ENCODE measurements at places on chromosomes 5 and 9.

- peak; percentile 45 for DNase-seq
Measured at GRCh38 chr9:1522219-1522767, 472.1 kb downstream of the DMRT2 start.

DNA sequence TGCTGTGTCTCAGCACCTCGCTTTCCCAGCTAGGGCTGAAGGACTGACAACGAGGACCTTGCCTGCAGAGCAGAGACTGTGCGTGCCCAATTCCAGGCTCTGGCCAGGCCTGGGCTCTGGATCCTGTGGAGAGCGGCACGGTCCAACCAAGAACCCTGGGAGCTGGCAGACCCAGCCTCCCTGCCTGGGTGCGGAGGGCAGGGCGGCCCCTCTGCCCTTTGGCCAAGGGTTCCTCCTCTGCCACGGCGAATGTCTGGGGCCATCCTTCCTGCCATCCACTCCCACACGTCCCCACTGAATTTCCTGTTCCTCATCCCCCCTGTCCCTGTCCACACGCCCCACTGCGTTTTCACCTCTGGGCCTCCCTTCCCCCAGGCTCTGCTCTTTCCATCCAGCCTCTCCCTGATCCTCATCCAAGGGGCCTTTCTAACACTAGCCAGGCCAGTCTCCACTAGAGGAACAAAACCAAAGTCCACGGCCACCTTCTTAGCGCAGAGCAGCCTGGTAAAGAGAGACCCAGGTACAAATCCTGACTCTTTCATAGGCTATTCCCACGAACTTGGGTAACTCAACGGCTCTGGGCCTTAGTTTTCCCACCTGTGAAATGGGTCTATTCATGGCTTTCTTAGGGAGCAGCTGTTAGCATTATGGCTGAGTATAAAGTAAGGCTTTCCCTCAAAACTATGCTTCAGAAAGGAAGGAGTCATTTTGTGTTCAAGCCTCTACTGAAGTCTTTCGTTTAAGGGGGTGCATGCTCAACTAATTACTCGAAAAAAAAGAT is 95.5 kb upstream of the PHYKPL start:
- DNase-seq = no peak

GRCh38 chr5:58357121-58357520 is 102.8 kb downstream of the PLK2 start:
- no peak for DNase-seq

DNA sequence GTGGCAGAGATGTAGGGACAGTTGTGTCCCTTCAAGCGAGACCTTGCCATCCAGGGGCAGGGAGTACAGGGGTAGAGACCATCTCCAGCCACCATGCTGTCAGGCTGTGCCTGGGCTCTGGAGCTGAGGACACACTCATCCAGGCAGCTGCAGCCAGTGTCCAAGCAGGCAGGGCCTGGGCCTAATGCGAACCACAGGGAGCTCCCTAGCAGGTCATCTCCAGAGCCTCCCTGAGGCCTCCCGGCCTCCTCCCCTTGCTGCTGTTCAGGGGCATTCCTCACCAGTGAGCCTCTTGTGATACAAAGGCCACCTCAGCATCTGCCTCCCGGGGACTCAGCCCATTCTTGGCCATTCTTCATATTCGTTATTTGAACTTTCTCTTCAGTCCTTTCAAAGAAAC is 35.0 kb downstream of the TPPP start:
- no peak for DNase-seq

GRCh38 chr9:13607481-13608441 is 328.3 kb upstream of the MPDZ start:
- no peak for DNase-seq

DNA sequence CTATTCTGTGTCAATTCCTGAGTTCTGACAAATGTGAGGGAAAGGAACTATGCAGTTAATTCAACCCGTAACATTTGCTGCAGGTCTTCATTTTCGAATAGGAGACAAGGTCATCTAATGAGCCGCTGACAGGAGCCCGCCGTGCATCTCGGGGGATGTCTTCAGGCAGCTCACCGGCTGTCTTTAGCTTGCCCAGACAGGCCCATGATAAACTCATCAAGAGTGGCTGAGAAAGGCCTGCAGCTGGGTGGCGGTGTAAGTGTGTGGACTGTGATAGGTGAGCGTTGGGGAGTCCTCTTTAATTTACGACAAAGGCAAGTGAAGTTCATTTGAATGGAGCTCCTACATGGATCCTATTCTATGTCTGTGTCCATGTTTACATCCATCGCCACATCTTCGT is 190.5 kb downstream of the ADCY2 start:
- no peak for DNase-seq

GRCh38 chr5:4411664-4412063 is 728.5 kb upstream of the ADAMTS16 start:
- no peak for DNase-seq

- DNase-seq = peak; percentile 59
Measured at GRCh38 chr9:25964239-25964638, 286.0 kb upstream of the TUSC1 start.

DNA sequence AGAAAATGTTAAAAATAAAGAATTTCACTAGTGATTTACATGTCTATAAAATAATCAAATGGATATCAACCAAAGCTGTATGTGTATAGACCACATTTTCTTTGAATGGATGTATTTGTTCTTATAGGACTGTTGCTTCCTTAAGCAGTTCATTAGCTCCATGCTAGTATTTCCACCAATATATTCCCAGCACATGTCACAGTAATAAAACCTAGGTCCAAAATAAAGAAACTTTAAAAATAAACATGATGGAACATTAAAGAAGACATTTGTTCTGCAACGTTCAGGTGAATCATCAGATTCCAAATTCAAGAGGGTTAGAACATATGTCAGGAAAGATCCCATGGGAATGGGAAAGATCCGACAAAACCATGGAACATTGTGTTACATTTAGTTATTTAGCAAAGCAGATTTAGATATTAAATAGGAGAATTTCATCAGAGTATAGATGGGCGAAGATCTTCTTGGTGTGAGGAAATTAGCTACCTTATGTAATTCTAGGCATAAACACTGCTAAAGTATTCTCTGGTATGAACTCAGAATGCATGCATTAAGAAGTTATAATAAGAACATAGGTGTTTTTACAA is 490.7 kb downstream of the CDH18 start:
- DNase-seq = no peak

DNA sequence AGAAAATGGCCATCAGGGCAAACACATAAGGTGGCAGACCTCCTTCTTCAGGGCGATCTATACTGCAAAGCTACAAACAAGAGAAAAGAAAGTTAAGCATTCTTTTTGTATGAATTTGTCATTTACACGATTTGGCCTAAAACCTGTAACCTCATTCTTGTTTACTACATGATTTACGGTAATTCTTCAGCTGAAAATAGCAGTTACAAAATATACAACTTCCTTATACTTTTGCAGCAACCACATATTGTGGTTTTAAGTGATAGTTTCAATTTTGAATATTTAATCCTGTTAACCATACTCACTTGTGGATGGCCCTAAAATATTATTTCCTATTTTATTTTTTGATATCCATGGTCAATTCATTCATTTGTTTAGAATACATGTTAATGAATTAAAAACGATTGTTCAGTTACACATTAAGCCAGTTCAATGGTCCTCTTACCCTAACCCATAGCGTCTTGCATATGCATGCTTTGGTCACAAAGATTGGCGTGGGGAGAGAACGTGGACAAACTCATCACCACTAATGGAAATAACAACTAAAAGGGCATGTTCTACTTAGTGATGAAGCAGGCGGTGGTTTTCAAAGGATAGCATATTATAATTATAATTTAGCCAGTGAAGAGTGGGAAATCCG is 16.6 kb downstream of the TUT7 start:
- peak; percentile 44 for DNase-seq

DNA sequence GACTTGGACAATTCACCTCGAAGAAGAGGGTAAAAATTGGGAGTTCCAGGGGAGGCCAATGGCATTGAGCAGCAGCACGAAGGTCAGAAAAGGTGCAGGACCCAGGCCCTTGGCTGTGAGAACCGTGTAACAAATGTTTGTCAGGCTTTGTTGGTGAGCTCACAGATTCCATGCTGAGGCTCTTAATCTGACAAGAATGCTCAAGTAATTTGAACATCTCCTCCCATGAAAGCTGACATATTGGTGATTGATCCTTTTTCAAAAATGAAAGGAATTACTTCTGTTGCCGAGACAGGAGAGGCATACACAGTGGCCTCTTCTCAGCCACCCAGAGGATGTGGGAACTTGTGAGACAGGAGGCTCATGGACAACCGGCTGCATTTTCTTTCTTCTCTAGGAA is 11.6 kb downstream of the RAI14 start:
- DNase-seq = no peak

GRCh38 chr5:134242146-134242545 is 16.3 kb upstream of the PPP2CA start:
- DNase-seq = peak; percentile 41

GRCh38 chr9:92947268-92948037 is at the start of gene FGD3:
Gene FGD3, plus strand, starts transcription at chr9:92947523. Its CDS starts 28,734 bp downstream, at chr9:92976257.
- no peak for DNase-seq

DNA sequence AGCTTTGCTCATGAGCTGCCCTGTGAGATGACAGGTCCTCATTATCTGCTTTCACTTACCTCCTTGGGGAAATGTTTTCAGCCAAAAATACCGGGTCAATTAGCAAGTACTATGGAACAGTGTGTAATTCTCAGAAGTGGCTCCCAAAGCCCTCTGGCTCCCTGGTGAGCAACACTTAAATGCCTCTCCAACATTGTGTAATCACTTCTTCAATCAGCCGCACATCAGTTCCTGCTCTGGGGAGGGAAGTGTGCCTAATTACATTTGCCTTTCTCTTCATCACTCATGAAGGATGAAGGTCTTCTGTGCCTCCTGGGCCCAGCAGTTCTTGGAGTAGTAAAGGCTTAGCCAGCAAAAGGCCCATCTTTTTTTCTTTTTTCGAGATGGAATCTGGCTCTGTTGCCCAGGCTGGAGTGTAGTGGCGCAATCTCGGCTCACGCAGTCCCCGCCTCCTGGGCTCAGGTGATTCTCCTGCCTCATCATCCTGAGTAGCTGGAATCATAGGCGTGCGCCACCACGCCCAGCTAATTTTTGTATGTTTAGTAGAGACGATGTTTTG is 23.1 kb downstream of the NIM1K start:
- no peak for DNase-seq

- peak; percentile 34 for DNase-seq
Measured at GRCh38 chr5:88979244-88979643, 96.3 kb upstream of the MEF2C start.

DNA sequence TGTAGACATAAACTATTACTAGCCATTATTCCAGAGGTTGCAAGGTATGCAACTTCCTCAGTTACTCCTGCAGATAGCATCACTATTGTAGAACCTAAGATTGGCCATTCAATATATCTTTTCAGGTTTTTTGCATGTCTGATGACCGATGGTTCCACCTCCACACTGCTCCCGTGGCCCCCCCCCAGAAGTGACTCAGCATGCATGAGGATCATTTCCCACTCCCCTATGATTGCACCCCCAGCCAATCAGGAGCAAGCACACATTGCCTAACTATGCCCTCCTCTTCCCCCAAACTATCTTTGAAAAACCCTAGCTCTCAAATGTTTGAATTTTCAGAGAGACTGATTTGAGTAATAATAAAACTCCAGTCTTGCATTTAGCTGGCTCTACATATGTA is 601.4 kb upstream of the TLE4 start:
- DNase-seq = no peak

- no peak for DNase-seq
Measured at GRCh38 chr9:34377404-34377746, 677 bp upstream of the MYORG start.

- no peak for DNase-seq
Measured at GRCh38 chr5:68459093-68459809, 243.7 kb downstream of the PIK3R1 start.

GRCh38 chr5:65102976-65103711 is 334.4 kb downstream of the CWC27 start:
- DNase-seq = peak; percentile 81

DNA sequence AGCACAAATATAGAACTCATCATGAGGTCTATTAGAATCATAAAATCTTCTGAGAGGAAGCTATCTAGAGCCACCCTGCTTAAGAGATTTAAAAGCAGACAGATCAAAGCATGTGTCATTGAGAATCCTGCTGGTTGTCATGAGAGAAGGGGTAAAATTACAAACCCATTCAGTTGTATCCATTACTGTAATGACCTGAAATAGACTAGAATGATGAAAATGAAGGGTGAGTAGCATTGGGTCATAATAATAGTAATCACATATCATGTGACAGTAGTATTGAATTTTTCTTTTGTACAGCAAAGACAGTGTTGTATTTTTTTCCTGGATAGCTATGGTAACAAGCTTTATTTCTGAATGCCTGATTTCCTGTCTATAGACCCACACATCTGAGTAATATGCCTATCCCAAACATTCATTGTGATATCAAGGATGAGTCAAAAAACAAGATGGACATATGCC is 149.0 kb downstream of the PDE4D start:
- no peak for DNase-seq

- no peak for DNase-seq
Measured at GRCh38 chr9:108078375-108078774, 588.8 kb upstream of the KLF4 start.

- no peak for DNase-seq
Measured at GRCh38 chr9:96289392-96289791, 12.6 kb downstream of the HSD17B3 start.

- DNase-seq = peak; percentile 70
Measured at GRCh38 chr5:67156976-67157583, 39.5 kb downstream of the CD180 start.

GRCh38 chr9:98280574-98280973 is 25.1 kb upstream of the TBC1D2 start:
- DNase-seq = no peak

DNA sequence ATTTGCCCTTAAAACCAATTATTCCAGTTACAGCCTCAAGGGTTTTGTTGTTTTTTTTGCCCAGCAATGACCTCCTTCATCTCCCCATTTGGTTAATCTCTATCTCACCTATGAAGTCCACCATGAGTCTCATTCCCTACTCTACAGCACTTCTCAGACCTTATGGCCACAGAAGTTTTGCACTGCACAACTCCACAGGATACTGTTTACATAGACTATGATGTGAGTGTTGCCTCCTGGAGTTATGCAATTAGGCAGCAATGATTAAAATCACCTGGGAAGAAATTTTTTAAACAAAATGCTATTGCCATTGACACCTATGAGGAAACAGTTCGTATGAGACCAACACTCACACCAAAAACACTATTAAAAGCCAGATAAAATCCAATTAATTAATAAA is 39.7 kb downstream of the ZDHHC21 start:
- DNase-seq = no peak

- no peak for DNase-seq
Measured at GRCh38 chr9:71746023-71746757, 22.1 kb downstream of the CEMIP2 start.

GRCh38 chr5:18105449-18105848 is 471.2 kb downstream of the TAF11L14 start:
- DNase-seq = no peak

- DNase-seq = no peak
Measured at GRCh38 chr5:68490406-68490805, 274.9 kb downstream of the PIK3R1 start.

- DNase-seq = no peak
Measured at GRCh38 chr5:154309371-154309745, 118.8 kb downstream of the GALNT10 start.

GRCh38 chr5:87211676-87212075 is 56.0 kb upstream of the RASA1 start:
- no peak for DNase-seq

- DNase-seq = no peak
Measured at GRCh38 chr9:123468541-123468940, 112.5 kb downstream of the CRB2 start.

GRCh38 chr5:880816-881550 is 11.6 kb downstream of the BRD9 start:
- no peak for DNase-seq

GRCh38 chr9:113506090-113506589 is 42.6 kb downstream of the RGS3 start:
- DNase-seq = no peak

GRCh38 chr5:149133795-149134777 is 7.2 kb upstream of the ABLIM3 start:
- no peak for DNase-seq
